GM23338 (cell line): ENCODE measurements at places on chromosomes 2 and 18. TPM values are rescaled to one million over a fixed set of nuclear protein-coding genes. Genes with fewer than 3 reads are reported as not detected.

ALPG gene
- total RNA-seq = 2.5 and 3.8 TPM in 2 replicates

TUBA4B gene
- 0.14 TPM in 1 of 2 replicates, not detected in the other for total RNA-seq

DNER gene
- 7.1 and 8.8 TPM in 2 replicates for total RNA-seq

DNA sequence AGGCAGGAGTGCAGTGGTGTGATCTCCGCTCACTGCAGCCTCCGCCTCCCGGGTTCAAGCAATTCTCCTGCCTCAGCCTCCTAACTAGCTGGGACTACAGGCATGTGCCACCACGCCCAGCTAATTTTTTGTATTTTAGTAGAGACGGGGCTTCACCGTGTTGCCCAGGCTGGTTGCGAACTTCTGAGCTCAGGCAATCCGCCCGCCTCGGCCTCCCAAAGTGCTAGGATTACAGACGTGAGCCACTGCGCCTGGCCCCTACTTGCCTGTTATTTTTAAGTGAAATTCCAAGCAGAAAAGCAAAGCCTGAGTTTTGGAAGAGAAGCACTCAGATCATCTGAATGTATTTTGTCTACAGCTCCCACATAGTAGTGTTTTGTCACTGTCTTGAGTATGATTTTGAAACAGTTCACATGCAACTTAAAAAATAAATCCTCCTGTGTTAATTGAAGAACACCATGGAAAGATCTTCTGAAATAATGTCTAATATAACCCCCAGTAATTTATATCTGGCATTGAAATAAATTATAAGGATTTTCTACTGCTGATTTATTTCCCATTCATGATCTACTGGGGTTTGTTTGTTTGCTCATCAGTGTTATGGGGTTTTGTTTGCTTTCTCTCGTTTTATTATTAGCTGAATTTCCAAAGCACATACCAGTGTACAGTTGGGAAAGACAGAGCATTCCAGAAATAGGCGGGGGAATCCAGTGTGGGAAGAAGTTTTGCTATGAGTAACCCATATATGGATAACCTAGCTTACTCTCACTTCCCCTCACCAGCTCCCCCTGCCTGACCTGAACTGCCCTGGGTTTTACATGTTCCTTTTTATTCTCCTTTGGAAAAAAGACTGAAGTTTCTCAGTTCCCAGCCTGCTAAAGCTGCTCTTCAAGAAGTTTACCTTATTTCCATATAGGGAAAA lies 80.1 kb upstream of the MAP3K20 start:
- DNase-seq = peak; percentile 42

DNA sequence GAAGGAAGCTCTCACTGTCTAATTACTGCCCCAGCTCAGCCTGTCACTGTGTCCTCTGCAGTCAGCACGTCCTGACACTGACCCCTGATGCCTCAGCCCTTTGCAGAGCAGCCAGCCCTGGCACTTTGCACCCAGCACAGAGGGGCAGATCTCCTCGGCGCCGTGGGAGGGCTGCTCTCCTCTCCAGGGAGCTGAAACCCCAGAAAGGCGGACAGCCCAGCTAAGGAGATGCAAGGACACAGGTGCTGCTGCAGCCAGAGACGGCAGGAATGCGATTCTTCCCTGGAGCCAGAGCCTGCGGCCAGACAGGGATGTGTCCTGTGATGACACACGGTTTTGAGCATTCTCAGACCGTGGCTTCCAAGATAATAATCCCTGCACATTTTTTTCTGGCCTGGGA lies 34.5 kb upstream of the SIX3 start:
- no peak for DNase-seq

FBLN7 gene
- total RNA-seq = 1.4 TPM in 1 of 2 replicates, not detected in the other

UGT1A4 gene
- total RNA-seq = not detected in 2 replicates

GREB1 gene
- total RNA-seq = 35.0 and 36.5 TPM in 2 replicates

DNA sequence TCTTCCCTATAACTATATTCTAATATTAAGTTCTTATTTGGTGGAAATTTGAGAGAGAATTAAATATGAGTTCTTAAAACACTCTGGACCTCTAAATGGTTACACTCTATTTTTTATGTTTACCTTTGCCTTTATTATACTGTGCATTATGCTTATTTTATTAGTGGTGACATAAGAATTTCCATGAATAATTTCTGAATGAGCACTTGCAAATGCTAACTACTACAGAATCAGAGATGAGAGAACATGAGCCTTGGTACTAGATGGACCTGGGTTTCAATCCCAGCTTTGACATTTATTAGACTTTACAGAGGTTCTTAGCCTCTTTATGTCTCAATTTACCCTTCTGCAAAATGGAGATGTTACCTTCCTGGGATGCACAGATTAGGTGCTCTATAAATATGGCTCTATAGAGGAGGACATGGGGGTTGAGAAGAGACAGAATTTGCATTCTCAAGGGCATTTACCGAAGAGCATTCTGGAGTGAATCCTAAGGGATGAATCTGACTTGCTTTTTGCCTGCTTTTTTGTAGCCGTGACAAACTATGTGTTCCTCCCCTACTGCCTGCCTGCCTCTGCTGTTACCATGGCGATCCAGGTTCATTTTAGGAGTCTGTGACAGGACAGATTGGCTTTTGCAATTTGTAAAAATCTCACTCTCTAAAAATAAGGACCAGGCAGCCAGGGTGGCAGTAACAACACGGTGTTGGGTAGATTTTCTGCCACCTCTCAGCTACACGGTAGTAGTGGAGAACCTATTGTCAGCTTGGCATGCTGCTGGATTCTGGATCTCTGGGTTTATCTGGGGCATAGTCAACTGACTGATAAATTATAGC lies 20.7 kb upstream of the CNRIP1 start:
- no peak for DNase-seq

GNAL gene
- total RNA-seq = 21.2 and 21.6 TPM in 2 replicates

GCA gene
- 39.3 and 42.6 TPM in 2 replicates for total RNA-seq

DNA sequence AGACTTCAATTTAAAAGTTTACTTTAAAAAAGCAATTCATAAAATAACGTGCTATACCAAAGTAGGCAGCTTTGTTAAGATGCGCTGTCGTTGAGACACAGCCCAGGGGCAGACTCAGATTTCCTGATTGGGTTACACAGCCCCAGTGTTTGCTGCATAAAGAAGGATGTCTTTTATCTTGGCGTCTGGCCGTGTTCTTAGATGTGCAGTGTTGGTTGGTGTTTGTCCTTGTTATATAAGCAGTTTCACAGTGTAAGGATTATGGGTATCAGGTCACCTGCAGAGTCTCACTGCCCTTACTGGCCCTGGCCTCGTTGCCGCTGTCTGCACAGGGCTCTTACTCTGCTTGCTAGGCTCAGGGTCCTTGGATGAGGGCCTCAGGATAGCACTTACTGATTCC lies 108.5 kb downstream of the WDSUB1 start:
- peak; percentile 16 for DNase-seq
